ENCODE measurements at places on chromosomes 7 and 10.

DNA sequence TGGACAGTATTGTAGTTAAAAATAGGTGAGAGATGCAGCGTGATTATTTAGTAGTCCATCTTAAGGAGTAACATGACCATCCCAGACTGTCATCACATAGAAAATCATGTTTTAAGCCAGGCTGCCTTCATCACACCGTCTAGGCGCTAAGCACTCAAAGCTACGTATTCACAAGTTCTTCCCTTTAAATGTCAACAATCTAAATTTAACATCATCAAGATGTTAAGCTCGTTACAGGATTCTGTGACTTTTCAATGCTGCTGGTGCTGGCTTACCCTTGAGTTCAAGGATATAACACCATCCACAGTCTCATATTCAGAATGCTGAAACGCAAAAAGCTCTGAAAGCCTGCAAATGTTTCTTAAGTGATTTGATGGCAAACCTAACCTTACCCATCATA lies 109.5 kb upstream of the CDCA7L start:
- no peak for DNase-seq
- no peak overlapping the region for H3K27ac ChIP-seq
- H3K36me3 ChIP-seq, result no peaks in the 10 kb centered on the region
- peaks cover 27% of the 10 kb centered on the region for H3K27me3 ChIP-seq

DNA sequence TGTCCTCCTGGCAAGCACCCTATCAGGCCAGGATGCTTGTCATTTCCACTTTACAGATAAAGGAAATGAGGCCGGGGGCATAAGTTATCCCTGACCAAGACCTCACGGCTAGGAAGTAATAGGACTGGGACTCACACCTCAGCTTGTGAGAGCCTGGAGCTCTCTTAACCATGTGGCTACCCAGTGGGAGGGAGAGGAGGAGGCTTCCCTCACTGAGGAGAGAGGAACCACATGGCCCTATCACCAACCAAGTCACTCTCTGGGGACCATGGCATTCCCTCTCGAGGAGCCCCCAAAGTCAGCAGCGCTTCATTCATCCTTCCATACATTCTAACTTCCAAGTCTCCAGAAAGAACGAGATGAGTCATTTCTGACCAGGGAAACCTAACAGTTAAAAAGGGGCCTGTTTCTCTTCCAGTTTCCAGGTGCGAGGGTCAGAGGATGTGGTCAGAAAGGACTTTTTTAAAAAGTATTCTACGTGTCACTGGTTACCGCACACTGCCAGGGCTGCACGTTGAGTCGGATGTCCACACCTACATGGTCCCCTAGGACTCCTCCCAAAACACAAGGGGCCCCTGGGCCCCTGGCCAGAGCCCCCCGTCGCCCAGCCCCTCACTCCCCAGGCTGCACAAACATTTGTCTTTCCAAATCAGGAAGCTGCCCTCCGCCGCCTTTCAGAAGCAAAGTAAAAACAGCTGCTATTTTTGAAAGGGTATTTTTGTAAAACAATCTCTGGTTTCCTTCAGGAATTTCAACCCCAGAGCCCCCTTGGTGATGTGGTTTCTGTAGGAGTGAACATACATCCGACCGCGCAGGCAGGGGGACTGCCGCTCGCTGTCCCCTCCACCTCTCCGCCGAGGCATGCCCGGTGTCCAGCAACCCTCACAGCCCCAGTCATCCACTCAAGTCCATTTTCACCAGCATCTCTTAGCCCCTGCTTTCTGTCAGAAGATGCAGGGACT lies 128.2 kb upstream of the CHST15 start:
- H3K4me3 ChIP-seq, result no peak overlapping the region
- H3K27ac ChIP-seq, result no peak overlapping the region
- H3K27me3 ChIP-seq, result peaks cover 5% of the 10 kb centered on the region
- no peaks in the 10 kb centered on the region for H3K36me3 ChIP-seq
- DNase-seq, result no peak

GRCh38 chr10:50152792-50153272 lies 85.1 kb downstream of the WASHC2A start:
- no peak overlapping the region for H3K27ac ChIP-seq
- H3K4me1 ChIP-seq, result no peaks in the 10 kb centered on the region
- no peak for DNase-seq
- H3K27me3 ChIP-seq, result peaks cover 14% of the 10 kb centered on the region
- no peaks in the 10 kb centered on the region for H3K36me3 ChIP-seq

- H3K4me3 ChIP-seq, result no peak overlapping the region
- H3K27ac ChIP-seq, result no peak overlapping the region
- H3K4me1 ChIP-seq, result peaks cover 45% of the 10 kb centered on the region
These were observed 6.5 kb downstream of the SGPL1 start for GRCh38 chr10:70822076-70822820.

- peak overlapping the region; percentile 42 for H3K27ac ChIP-seq
- H3K27me3 ChIP-seq, result peaks cover 13% of the 10 kb centered on the region
- H3K36me3 ChIP-seq, result peaks cover 15% of the 10 kb centered on the region
These were observed 58.7 kb downstream of the ZRANB1 start for GRCh38 chr10:125000366-125001312.

DNA sequence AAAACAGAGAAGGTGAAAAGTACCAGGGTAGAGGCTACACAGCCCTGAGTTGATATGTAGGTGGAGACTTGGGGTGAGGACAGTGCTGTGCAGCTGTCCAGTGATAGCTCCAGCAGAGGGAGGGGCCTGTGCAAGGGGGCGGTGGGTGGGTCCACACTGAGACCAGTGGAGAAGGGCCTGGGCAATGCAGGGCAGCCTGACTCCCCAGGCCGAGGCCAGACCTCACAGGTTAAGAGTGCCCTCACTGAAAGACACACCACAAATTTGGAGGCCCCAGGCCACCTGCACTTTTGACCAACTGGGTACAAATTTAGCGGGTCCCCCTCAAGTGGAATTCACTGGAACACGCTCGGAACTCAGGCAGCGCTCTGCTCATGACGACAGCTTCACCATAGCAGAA lies 6.7 kb upstream of the RASGEF1A start:
- H3K36me3 ChIP-seq, result no peaks in the 10 kb centered on the region
- no peak overlapping the region for H3K4me3 ChIP-seq
- H3K4me1 ChIP-seq, result no peaks in the 10 kb centered on the region
- peaks cover 34% of the 10 kb centered on the region for H3K27me3 ChIP-seq
- H3K27ac ChIP-seq, result no peak overlapping the region

GRCh38 chr7:101127460-101128039 lies 646 bp downstream of the SERPINE1 start:
- peaks cover 55% of the 10 kb centered on the region for H3K36me3 ChIP-seq
- DNase-seq, result no peak
- H3K27me3 ChIP-seq, result peaks cover 60% of the 10 kb centered on the region
- peaks cover 89% of the 10 kb centered on the region for H3K4me1 ChIP-seq

DNA sequence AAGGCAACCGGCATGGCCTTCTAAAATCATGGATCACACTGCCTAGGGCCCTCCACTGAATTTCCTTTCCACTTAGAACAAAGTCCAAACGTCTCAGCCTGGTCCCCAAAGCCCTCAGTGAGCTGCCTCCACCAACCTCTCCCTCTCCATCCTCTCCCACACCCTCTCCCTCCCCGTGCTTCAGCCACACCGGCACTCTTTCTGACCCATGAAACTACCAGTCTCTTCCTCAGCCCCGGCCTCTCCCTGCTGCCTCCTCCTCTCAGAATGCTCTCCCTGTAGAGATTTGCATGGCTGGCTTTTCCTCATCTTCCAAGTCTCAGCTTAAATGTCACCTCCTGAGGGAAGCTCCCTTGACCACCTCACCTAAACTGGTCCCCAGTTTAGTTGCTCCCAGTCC lies 219.0 kb upstream of the ZMIZ1 start:
- no peak overlapping the region for H3K4me3 ChIP-seq
- H3K4me1 ChIP-seq, result no peaks in the 10 kb centered on the region
- peaks cover 28% of the 10 kb centered on the region for H3K27me3 ChIP-seq
- H3K27ac ChIP-seq, result no peak overlapping the region
- no peak for DNase-seq

- H3K4me3 ChIP-seq, result no peak overlapping the region
- H3K27me3 ChIP-seq, result peaks cover 35% of the 10 kb centered on the region
These were observed 21.7 kb upstream of the MNX1 start for GRCh38 chr7:157032128-157032527.

GRCh38 chr10:97748116-97748515 lies 11.2 kb downstream of the ZFYVE27 start:
- no peak overlapping the region for H3K27ac ChIP-seq
- H3K4me1 ChIP-seq, result no peaks in the 10 kb centered on the region
- peaks cover 30% of the 10 kb centered on the region for H3K36me3 ChIP-seq
- H3K4me3 ChIP-seq, result no peak overlapping the region
- no peaks in the 10 kb centered on the region for H3K27me3 ChIP-seq

DNA sequence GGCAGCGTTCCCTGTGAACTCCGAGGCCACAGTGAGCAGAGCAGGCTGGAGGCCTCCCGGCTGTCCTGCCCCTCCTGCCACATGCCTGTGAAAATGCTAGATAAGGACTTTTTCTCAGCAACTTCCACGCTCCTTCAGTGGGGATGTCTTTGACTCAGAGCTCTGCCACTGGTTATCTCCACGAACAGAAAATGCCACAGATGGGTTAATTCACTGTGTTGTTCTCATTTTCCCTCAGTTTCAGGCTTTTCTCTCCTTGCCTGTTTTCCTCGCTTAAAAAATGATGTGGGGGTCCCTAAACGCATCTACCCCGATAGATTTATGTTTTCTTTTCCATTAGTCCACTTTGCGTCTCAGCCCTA lies 51.3 kb downstream of the IKZF1 start:
- H3K4me1 ChIP-seq, result no peaks in the 10 kb centered on the region
- no peak for DNase-seq
- H3K36me3 ChIP-seq, result no peaks in the 10 kb centered on the region
- peaks cover 26% of the 10 kb centered on the region for H3K27me3 ChIP-seq
- H3K4me3 ChIP-seq, result no peak overlapping the region

DNA sequence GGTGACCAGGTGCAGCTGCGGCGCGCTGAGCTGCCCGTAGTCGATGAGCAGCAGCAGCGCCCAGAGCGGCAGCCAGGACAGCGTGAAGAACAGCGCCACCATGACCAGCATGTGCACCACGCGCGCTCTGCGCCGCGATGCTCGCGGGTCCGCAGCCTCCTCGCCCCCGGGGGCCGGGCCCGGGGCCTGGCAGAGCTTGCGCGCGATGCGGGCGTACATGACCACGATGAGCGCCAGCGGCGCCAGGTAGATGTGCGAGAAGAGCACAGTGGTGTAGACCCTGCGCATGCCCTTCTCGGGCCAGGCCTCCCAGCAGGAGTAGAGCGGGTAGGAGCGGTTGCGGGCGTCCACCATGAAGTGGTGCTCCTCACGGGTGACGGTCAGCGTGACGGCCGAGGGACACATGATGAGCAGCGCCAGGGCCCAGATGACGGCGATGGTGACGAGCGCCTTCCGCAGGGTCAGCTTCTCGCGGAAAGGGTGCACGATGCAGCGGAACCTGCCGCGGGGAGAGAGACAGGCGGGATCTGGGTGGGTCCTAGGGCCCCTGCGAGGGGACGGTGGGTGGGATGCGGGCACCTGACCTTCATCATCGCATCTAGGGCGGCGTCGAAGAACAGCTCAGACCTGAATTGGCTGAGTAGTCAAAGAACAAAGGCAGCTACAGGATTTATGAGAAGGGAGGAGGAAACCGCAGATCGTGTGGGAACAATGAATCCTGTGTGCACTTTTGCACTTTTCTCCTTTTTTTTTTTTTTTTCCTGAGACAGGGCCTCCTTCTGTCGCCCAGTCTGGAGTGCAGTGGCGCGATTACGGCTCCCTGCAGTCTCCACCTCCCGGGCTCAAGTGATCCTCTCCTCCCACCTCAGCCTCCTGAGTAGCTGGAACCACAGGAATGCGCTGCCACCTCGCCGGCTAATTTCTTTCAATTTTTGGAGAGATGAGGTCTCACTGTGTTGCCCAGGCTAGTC lies 22.4 kb upstream of the PPA1 start:
- no peaks in the 10 kb centered on the region for H3K36me3 ChIP-seq
- no peak overlapping the region for H3K27ac ChIP-seq
- no peaks in the 10 kb centered on the region for H3K4me1 ChIP-seq

DNA sequence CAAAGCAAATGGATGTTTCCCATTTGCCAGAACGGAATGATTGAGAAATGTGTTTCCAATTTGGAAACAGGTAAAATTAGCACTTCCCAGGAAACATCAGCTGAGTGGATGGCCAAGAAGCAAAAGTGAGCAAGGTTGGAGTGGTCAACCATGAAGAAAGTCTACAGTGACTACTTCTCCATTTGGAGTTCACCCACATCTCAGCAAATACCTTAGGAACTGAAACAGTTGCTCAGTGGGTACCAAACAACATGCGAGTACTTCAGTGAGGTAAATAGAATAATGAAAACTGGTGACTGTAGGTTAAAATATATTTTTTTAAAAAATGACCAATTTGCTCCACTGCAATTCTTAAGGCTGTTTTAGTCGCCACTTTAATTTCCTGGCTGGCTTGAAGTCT lies 57.7 kb downstream of the SLC16A9 start:
- H3K27ac ChIP-seq, result no peak overlapping the region
- no peak for DNase-seq
- no peaks in the 10 kb centered on the region for H3K27me3 ChIP-seq
- no peak overlapping the region for H3K4me3 ChIP-seq
- no peaks in the 10 kb centered on the region for H3K4me1 ChIP-seq

DNA sequence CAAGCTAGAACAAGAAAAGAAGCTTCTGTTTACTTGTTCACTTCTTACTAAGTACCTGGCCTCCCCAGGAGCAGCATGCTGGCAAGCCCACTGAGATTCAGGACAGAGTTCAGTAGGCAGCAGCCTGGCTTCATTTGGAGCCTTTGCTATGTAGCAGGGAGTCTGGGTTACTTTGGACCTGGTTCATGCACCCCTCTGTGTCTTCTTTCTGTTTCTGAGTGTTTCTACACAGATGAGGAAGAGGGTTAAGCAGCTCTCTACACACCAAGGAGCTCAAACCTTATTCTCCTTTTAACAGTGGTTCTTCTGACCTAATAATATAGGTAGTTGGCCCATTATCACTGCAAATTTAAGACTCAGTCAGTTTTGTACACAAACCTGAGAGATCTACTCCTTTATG lies 152.9 kb downstream of the ARID5B start:
- no peak for DNase-seq
- peak overlapping the region; percentile 94 for H3K4me3 ChIP-seq
- H3K27me3 ChIP-seq, result peaks cover 1% of the 10 kb centered on the region
- H3K36me3 ChIP-seq, result peaks cover 100% of the 10 kb centered on the region

GRCh38 chr10:68175949-68176348 lies 56.0 kb downstream of the ATOH7 start:
- peaks cover 6% of the 10 kb centered on the region for H3K27me3 ChIP-seq
- no peak overlapping the region for H3K4me3 ChIP-seq
- peaks cover 29% of the 10 kb centered on the region for H3K4me1 ChIP-seq
- peak; percentile 12 for DNase-seq

GRCh38 chr10:131802156-131802915 lies 98.5 kb upstream of the PPP2R2D start:
- H3K27ac ChIP-seq, result no peak overlapping the region
- no peaks in the 10 kb centered on the region for H3K4me1 ChIP-seq
- H3K36me3 ChIP-seq, result no peaks in the 10 kb centered on the region
- H3K27me3 ChIP-seq, result peaks cover 1% of the 10 kb centered on the region

Measured in HFFc6 (cell line).